ENCODE measurements at places on chromosomes 6 and 20. TPM values are rescaled to one million over a fixed set of nuclear protein-coding genes. Genes with fewer than 3 reads are reported as not detected.

TP53TG5 gene
- not detected for total RNA-seq

PTCRA gene
- not detected for total RNA-seq

FERMT1 gene
- total RNA-seq: 8.8 TPM

DEFB115 gene
- not detected for total RNA-seq

TMC2 gene
- total RNA-seq: not detected

MYO6 gene
- total RNA-seq: 16.4 TPM

TENT5A gene
- 40.0 TPM for total RNA-seq

TGM3 gene
- total RNA-seq: 0.08 TPM

SRMS gene
- not detected for total RNA-seq

BPIFB1 gene
- total RNA-seq: not detected

TMEM74B gene
- total RNA-seq: not detected

DZANK1 gene
- 1.5 TPM for total RNA-seq

SOX18 gene
- not detected for total RNA-seq

KATNA1 gene
- 26.7 TPM for total RNA-seq

EFCAB8 gene
- not detected for total RNA-seq

RIMS4 gene
- 0.27 TPM for total RNA-seq

MICAL1 gene
- total RNA-seq: 48.1 TPM

OPN5 gene
- total RNA-seq: not detected

EDN1 gene
- 7.4 TPM for total RNA-seq

MUC22 gene
- total RNA-seq: not detected

TCP11 gene
- total RNA-seq: not detected

BPIFA1 gene
- not detected for total RNA-seq

PGC gene
- total RNA-seq: not detected

NFKBIL1 gene
- 48.7 TPM for total RNA-seq

SERPINB6 gene
- total RNA-seq: 102 TPM

ERVFRD-1 gene
- not detected for total RNA-seq

ATP6V1G2 gene
- 3.8 TPM for total RNA-seq

ASIP gene
- total RNA-seq: not detected

BMP6 gene
- total RNA-seq: 1.3 TPM

CLIC1 gene
- total RNA-seq: 576 TPM

Measured in fibroblast of the aortic adventitia (primary cell).